Left lobe of liver (tissue), 2 donors: ENCODE measurements at places on chromosomes 16 and 17. TPM values are rescaled to one million over a fixed set of nuclear protein-coding genes. Genes with fewer than 3 reads are reported as not detected.

The CTRB1 gene
- total RNA-seq, result 9.7 TPM

The ABAT gene
- 378 TPM for total RNA-seq

DNA sequence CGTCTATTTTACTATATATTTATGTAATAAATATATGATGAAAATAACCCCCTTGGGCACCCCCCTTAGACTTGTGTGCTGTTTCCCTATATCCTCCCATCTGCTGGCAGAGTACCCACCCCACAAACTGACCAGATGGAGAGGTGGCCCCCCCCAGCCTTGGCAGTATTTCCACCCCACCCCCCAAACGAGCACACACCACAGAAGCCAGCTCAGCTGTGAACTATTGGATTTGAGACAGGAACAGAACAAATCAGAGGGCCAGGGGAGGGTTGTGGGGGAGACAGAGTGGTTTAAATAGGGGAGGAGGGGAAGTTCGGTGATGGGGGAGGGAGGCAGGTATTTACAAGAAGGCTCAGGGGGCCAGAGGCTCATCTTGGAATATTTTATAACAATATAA, 7.8 kb downstream of the NR1D1 start:
- no peak for DNase-seq

The PPL gene
- 26.4 TPM for total RNA-seq

DNA sequence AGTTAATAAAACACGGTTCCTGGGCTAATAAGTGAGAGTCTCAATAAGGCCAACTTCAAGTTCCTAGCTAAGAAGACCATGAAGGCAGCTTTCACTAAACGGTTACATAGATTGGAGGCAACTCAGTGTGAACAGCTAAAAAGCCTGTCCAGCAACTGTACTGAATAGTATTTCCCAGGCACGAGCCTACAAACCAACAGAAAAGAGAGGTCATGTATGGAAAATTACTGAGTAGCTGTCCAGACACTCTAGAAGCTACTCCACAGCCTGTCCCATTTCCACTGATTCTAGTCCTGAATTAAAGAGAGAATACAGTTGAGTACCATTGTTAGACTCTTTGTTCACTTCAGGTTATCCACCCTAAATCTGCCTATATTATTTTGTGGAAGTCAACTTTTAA, 36.5 kb upstream of the C17orf78 start:
- DNase-seq, result no peak

The CCDC40 gene
- total RNA-seq, result 6.8 TPM

The STAC2 gene
- total RNA-seq, result not detected

- no peak for DNase-seq
Observed at GRCh38 chr16:1026784-1027500, 45.4 kb downstream of the SOX8 start.

GRCh38 chr16:60810250-60810649, 1226.0 kb downstream of the CDH8 start:
- no peak for DNase-seq

GRCh38 chr16:55588799-55589198, 22.3 kb downstream of the CAPNS2 start:
- DNase-seq, result no peak
